ENCODE measurements at places on chromosomes 7 and 10.
A peak's percentile ranks its signal among the peaks of the same experiment; 100 is the strongest.

DNA sequence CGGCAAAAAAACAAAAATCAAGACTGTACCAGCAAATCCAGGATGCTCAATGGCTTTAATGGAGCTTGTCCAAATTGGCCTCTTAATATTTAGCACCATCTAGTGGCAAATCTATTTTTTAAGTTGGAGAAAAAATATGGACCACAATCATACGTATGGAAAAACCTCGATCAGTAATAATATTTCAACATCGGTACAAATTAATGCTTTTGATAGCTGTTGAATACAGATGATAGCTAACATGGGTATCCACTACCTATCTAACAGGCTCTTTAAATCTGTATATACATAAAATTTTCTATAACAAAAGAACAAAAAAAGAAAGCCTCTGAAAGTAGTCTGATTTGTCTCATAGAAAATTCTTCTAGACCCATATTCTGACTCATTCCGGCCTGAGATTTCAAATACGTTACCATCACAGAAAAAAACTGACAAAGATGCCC, 29.2 kb downstream of the COA1 start:
- peak; percentile 86 for DNase-seq

DNA sequence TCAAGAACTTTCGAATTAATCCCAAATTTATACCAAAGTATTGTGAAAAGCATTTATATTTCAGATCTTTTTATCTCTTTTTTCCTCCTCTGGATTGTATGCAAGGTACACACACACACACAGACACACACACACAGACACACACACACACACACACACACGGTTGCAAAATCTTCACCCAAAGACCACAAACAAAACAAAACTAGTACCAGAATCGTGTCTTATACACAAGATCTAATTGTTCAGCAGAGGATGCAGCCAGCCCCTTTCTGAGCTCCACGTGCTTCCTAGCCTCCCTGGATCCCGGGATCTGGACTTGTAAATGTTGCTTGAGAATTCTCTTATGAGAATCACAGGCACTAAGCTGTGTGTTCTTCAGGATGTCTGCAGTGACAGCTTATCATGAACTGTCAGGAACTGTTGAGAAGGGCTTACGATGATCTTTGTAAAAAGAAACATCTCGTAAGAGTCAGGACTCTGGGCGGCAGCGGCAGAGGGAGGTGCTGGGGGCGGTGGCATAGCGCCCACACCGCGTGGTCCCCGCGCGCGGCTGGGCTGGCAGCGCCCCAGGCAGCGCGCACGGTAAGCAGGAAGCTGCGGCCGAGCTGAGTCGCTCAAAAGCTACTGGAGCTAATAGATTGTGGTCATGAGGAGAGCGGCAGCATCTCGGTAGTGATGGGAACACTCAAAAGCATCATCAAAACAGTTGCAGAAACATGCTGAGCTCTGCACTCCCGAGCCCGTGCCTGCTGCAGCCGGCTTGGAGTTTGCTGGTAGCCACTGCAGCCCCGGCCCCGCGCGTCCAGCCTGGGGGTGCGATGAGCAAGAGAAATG, 277.6 kb downstream of the GATA3 start:
- DNase-seq: peak; percentile 21

- DNase-seq: no peak
These were observed 16.5 kb downstream of the ABCC2 start for GRCh38 chr10:99798920-99799319.

- DNase-seq: no peak
These were observed 11.9 kb downstream of the ZCCHC24 start for GRCh38 chr10:79433324-79434222.

DNA sequence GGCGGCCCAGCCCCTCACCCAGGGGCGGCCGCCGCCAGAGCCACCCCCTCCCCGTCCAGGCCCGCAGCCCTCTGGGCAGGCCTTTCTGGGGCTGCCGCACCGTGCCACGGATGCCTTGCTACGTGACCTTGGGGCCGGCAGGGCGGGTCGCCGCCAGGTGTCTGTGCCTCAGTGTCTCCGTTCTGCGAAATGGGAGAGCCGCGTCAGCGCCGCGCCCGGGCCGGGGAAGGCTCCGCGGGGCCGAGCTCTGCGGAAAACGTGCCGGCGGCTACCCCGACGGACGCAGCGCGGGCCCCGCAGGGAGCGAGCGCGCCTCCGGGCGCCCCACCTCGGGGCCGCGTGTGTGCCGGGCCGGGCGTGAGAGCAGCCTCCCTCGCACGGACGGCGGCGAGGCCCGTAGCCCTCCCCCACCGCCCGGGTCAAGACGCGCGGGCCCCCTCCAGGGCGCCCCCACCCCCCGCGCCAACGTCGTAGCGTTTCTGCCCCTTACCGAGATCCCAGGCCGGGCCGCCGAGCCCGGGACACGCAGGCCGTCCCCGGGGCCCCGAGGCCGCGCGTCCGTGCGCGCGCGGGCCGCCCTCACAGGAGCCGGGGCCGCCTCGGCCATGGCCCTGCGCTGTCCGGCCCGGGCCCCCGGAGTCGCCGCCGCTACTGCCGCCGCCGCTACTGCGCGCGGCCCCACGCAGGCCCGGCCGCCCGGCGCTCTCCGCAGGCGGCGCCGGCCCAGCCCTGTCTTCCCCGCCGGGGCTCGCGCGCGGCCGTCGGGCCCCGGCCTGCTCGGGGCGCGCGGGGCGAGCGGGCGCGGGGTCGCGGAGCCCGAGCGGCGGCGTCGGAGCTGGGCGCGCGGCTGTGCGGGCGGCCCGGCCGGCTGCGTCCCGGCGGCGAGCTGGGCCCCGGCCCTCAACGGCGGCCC, 1.1 kb downstream of the ZNF777 start:
- DNase-seq: peak; percentile 68

- DNase-seq: no peak
These were observed 59.8 kb downstream of the CCSER2 start for GRCh38 chr10:84388148-84388547.

DNA sequence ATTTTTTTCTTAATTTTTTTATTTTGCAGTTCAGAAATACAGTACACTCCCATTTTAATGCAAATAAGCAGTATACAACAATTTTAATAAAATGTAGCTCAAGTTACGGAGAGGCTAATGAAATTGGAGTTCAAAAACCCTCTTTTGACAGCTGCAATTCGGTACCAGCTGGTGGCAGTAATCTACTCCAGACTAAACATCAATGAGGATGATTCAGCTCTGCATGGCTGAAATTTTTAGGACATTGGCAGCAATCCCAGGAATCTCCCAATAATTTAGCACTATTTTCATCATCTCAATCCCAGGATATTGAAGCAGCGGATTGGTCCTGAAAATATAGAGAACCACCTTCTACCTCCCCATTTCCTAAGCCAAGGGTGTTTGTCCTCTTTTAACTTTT, 278.8 kb downstream of the CACNA2D1 start:
- no peak for DNase-seq

DNA sequence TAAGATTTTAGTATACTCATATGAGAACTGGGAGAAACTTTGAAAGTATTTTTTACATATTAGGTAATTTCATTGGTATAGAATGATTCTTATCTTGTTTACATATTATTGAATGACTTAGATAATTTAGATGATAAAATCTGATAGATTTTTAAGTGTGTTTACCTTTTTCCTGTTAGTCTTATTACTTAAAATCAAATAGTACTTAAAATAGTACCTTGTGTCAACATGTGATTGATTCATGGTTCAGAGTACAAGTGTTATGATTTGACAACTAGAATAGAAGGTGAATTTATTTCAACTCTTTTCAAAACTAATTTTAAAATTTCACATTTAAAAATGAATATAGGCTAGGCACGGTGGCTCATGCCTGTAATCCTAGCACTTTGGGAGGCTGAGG, 4.1 kb downstream of the MKLN1 start:
- DNase-seq: no peak

DNA sequence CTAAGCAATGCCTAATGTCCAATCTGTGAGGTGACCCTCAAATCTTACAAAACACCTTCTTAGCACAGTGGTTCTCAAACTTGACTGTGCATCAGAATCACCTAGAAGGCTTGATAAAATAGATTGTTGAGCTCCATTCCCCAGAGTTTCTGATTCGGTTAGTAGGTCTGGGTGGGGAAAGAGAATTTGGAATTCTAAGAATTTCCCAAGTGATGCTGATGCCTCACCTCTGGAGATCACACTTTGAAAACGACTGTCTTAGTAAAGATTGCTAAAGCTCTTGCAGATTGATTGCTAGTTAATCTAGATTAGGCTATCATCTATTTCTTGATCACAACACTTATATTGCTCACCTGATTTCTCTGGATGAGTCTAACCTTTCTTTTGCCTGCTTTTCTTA, 126.6 kb downstream of the PCLO start:
- DNase-seq: no peak

- peak; percentile 33 for DNase-seq
These were observed 25.0 kb upstream of the C1GALT1 start for GRCh38 chr7:7157177-7157886.

DNA sequence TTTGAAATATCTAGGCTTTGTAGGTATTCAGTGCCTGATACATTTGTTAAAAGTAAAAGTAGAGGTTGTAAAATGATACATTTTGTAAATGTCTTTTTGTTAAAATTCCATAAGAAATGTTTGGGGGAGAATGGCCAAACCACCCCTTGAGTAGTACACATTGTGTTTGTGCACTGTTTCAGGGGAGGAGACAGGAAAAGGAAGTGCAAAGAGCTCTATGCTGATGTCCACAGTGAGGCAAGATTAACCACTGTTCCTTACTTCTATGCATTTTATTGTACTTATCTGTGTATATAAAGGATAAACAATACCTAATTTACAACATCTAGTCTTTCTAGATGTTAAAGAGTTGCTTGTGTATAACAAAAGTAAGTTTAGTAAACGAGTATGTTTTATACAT, 7.4 kb upstream of the CYCS start:
- DNase-seq: no peak

DNA sequence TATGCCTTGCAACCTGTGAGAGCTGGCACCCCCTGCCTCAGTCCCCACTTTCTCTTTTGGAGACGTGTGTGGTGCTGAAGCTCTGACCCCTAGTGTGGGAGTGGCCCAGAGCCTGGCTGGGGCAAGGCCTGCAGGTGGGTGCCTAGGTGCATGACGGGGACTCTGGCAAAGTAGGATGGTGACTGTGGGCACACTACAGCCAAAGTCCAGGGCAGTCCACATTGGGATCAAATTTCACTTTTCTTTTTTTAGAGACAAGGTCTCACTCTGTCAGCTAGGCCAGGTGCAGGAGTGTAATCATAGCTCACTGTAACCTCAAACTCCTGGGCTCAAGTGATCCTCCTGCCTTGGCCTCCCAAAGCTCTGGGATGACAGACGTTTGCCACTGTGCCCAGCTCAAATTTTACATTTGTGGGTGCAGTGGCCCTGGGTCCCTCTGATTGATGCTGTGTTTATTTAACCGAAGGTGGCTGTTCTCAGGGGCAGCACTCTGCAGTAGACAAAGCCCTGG, 52.3 kb downstream of the NEURL1 start:
- DNase-seq: peak; percentile 48

- DNase-seq: peak; percentile 63
These were observed 3.8 kb downstream of the RTKN2 start for GRCh38 chr10:62264702-62265436.

- DNase-seq: no peak
These were observed at the start of gene SPAG6 for GRCh38 chr10:22345301-22346095. Gene SPAG6, plus strand, starts transcription at chr10:22345496. Its CDS starts 116 bp downstream, at chr10:22345612.

DNA sequence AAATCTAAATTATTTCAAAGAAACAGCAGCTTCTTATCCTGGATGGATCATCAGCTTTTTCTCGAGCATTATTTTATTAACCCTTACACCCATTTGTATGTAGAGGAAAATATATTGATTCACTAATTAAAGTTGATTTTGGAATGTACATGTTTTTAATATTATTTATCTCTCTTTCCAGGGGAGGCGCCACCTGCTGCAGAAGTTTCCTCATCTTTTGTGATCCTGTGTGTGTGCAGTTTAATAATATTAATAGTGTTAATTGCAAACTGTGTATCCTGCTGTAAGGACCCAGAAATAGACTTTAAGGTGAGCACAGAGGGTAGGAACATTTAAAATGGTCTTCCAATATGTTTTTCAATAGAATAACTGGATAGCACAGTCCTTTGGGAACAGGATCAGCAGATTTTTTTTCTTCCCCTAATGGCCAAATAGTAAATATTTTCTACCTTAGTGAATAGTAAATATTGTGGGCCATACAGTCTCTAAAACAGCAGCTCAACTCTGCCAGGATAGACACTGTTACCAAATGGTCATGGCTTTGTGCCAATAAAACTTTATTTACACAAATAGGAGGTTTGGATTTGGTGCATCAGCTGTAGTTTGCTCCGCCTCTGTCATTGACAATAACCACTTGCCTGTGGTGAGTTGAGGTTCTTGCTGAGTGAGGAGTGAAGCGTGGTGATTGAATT, 30.6 kb downstream of the LMTK2 start:
- DNase-seq: peak; percentile 61

DNA sequence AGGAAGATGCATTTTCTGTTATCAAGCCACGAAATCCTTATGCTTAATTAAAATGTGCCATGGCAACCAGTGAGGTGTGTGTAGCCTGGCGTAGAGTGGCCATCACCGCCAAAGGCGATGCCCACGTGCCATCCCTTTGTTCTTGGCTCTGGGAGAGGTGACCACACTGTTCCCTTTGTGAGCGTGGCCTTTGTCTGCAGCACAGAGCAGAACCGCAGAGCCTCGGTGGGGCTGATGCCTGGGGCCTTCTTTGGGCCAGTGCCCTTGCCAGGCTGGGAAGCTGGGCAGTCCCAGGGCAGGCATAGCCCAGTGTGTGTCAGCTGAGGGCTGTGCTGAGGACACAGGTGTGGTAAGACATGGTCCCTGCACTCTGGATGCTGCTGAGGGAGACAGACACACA, 48.3 kb downstream of the BUB3 start:
- DNase-seq: no peak

GRCh38 chr10:79155301-79156081, 86.7 kb downstream of the ZMIZ1 start:
- DNase-seq: no peak

DNA sequence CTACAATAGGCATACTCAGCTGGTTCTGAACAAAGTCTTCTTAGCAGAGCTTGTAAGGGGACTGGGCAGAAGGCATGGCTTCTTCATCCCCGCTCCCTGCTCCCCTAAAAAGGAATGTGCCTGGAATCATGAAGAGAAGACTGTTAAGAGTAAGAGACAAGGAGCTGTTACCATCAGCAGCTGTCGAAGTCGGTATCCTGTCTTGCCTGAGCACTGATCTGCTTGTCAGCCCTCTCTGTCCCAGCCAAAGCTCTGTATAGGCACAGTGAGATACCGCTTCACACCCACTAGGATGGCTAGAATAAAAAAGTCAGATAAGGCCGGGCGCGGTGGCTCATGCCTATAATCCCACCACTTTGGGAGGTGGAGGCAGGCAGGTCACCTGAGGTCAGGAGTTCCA, 2.4 kb downstream of the ABLIM1 start:
- DNase-seq: no peak

DNA sequence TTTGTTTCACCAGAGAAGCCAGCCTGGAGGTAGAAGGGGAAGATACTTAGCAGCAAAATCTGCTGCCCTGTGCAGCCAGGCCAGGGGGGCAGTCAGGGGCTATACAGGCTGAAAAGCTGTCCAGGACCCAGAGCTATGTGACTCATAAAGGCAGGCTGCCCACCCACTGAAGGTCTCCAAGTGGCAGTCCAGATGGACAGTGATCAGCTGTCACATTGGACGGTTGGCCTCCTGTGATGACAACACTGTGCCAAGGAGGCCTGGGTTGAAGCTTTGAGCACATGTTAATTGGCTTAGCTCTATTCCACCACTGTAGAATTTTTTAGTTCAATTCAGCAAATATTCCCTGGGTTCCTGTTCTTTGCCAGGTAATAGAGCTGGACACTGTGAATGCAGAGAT, 577.3 kb upstream of the GALNT17 start:
- DNase-seq: no peak

GRCh38 chr7:117478836-117479224, 995 bp upstream of the CFTR start:
- DNase-seq: no peak

GRCh38 chr7:94300176-94300835, 94.4 kb upstream of the COL1A2 start:
- DNase-seq: no peak

- no peak for DNase-seq
These were observed 71.1 kb downstream of the ZRANB1 start for GRCh38 chr10:125012851-125013528.
